ENCODE measurements at places on chromosomes 3 and 15. TPM values are rescaled to one million over a fixed set of nuclear protein-coding genes. Genes with fewer than 3 reads are reported as not detected.

SLC12A1 gene
- total RNA-seq: not detected

GRCh38 chr15:24961967-24962366 lies 7.2 kb downstream of the SNRPN start:
- DNase-seq: no peak

- no peak for DNase-seq
Measured at GRCh38 chr3:55180161-55180560, 252.3 kb upstream of the LRTM1 start.

DNA sequence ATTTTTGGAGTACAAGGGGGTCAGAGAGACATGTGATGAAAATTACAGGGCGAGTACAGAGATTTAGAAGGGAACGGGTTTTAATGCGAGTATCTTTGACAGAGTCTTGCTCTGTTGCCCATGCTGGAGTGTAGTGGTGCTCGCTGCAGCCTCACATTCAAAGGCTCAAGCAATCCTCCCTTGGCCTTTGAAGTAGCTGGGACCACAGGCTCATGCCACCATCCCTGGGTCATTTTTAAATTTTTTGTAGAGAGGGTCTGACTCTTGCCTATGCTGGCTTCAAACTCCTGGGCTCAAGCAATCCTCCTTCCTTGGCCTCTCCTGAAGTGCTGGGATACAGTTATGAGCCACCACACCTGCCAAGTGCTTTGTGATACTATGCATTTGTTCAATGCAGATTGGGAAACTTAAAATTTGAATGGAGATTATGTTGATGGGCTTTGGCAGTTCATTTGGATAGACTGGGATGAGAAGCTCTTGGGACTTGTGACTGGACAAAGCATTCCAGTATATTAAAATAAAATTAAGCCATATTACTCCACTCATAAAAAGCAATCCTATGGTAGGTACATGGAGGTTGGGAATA lies 4.0 kb upstream of the LMLN start:
- no peak for DNase-seq

DNA sequence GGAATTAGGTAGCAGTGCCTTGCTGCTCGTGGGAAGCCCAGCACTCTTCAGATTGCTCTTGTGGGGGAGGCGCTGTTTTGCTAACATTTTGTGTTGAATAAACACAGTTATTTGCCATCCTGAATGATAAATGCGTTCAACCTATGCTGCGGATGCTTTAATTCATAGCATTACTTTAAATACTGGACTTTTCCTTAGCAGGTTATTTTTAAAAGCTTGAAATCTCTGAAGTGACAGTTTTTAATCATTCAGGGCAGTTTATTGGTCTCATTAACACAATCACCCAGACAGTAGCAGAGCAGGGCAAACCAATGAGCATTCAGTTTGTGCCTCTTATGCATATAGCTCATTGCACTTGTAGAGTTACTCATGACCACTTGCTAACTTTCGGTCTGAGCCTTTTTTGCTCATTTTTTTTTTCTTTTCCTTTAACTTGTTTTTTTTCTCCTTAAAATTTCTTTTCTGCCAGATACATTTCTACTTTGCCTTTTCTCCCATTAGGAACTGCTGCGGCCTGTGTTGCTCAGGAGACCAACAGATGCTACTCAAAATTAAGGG lies 5.2 kb downstream of the CACNA2D3 start:
- DNase-seq: no peak

SOX14 gene
- total RNA-seq: not detected

GRCh38 chr15:49423021-49423420 lies at the start of gene FGF7:
FGF7 (plus strand) TSS chr15:49423242; CDS start chr15:49424298, 1,056 bp downstream.
- DNase-seq: peak; percentile 54

DNA sequence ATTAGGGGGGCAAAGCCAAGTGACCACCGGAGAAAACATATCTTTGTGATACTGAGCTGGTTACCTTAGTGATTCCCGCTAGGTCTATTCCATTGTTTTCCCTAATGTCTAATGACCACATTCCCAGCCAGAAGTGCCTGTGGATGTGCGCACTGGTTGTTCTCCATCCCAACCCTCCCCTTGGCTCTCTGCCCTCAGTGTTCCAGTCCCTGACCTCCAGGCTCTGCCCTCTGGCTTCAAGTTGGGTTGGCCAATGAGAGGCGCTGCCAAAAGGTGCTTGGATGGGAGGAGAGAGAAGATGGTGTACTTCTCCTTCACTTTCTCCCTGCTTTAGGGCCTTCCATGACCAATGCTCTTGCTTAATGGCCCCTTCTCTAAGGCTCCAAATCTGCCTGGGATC lies 2.4 kb downstream of the COLQ start:
- peak; percentile 62 for DNase-seq

DNA sequence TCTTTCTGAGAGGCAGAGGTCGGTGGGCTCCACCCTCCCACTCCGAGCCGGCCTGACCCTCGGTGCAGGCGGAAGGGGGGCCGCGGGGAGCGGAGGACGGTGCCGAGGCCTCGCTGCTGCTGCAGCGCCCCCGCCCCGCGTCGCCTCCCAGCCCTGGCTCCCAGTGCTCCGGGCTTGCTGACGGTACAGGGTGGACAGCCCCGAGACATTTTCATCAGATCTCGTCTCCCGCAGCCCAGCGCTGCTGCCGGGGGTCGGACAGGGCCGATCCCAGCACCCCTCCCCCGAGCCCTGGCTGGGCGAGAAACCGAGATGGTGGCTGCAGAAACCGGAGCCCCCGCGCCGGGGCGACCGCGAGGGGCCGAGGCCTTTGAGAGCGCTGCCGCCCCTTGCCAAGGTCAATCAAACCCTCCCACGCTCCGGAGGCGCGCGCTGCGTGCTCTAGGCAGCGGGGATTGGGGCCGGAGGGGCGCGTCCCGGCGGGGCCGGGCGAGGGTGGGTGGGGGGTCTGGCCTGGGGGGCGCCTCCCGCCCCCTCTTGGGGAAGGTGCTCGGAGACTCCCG lies 42.5 kb downstream of the EPHB3 start:
- DNase-seq: peak; percentile 44

DNA sequence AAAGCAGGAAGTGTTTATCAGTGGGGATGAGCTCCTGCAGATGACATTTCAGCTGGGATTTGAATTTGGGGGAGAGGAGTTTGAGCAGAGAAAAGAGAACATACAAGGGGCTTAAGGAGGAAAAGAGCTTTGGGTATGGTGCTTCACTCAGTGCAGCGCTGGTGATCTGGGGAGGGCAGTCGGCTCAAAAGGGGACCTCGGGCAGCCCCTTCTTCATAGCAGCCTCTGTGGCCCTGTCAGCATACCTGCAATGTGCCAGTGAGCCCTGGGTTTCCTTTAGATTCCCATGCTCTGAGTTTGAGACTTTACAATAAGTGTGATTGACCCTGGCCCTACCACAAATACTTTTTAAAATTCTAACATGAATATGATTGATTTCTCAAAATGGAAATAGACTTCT lies 40.2 kb downstream of the ROPN1B start:
- no peak for DNase-seq

STARD9 gene
- total RNA-seq: 12.0 TPM
